ENCODE measurements at places on chromosomes 1 and 21. TPM values are rescaled to one million over a fixed set of nuclear protein-coding genes. Genes with fewer than 3 reads are reported as not detected.

ACTN2 gene
- total RNA-seq: 0.43 TPM

DNA sequence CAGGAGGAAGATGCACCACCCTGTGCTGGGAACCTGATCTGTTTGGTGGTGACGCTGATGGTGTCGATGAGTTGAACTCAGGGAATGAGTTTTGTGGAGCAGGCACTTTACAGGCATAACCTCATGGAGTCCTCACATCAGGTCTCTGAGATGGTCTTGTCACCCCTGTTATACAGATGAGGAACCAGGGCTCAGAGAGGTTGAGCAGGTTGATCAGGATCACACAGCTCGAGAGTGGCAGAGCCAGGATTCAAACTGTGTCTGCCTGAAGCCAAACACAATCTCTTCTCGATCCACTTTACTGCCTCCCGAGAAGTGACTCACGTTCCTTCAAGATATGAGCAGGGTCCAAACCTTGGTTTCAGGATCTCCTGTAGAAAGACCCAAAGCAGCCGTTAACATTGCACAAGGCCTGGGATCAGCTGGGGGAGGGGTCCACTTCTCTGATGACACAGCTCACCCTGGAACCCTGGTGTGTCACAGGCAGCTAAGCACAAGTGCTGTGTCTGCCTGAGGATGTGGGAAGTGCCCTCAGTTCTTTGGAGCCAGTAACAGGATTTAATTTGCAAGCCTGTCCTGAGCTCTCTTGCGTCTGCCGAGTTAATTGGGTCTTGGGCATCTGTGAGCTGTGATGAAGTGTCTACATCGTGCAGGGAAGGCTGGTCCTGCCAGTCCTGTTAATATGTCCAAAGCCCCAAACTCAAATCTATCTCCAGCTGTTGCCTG, 65.4 kb upstream of the STUM start:
- H3K27ac ChIP-seq: no peak overlapping the region
- no peak overlapping the region for H3K4me3 ChIP-seq
- no peaks in the 10 kb centered on the region for H3K4me1 ChIP-seq
- H3K36me3 ChIP-seq: no peaks in the 10 kb centered on the region
- no peaks in the 10 kb centered on the region for H3K27me3 ChIP-seq

DNA sequence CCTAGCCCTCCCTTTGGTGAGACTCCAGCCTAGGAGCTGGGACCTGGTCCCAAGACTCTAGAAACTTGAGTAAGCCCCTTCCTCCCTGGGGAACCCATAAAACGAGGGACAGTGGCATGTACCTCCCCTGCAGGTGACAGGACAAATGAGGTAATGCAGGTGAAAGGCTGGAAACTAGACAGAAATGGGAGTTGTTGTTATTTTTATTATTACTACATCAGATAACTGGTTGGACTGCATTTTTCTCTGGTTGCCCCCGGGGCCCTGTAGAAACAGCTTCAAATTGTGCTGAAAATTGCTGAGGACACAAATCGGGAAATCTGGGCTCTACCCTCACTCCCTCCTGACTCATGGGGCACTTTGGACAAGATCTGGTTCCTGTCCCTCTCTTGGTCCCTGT, 132.3 kb upstream of the WNT4 start:
- H3K36me3 ChIP-seq: no peaks in the 10 kb centered on the region
- no peaks in the 10 kb centered on the region for H3K27me3 ChIP-seq
- no peaks in the 10 kb centered on the region for H3K4me1 ChIP-seq
- DNase-seq: no peak

DNA sequence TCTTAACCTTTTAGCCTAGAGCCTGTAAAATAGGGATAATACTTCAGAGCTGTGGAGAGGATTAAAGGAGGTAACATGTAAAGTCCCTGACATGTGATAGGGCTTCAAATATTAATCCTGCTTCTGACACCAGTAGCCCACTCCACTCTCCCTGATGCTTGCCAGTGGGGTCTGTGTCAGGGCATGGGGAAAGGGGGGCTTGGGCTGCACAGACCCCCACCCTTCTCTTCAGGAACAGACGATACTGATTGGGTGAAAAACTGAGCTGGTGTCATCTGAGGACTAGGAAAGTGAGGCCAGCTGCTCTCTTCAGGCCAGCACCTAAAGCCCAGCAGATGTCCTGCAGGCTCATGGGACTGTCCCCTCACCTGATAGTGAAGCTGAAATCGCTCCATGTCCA, 27.0 kb upstream of the MEF2D start:
- no peaks in the 10 kb centered on the region for H3K36me3 ChIP-seq
- H3K27me3 ChIP-seq: no peaks in the 10 kb centered on the region
- H3K4me3 ChIP-seq: no peak overlapping the region
- H3K4me1 ChIP-seq: no peaks in the 10 kb centered on the region

PPOX gene
- total RNA-seq: 7.6 TPM

GRCh38 chr1:156471496-156472490, 28.8 kb downstream of the MEF2D start:
- DNase-seq: peak; percentile 99
- no peaks in the 10 kb centered on the region for H3K27me3 ChIP-seq

DNA sequence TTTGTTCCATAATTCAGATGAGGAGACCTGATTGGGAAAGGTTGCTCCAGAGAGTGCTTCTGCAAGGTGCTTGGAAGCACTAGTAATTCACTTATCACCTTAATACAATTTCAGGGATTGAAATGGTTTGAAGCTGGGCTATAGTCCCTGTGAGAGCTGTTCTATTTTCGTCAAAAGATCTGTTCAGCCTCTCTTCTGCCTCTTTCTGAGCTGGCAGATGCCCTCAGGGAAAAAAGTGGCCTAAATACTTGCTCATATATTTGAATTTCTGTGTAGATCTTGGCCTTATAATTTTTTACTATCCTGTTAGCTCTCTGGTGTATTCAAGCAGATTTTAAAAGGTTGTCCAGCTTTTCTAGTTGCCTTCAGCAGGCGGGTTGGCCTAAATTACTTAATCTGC, 22.3 kb downstream of the C1orf146 start:
- DNase-seq: no peak
- H3K4me1 ChIP-seq: no peaks in the 10 kb centered on the region
- no peak overlapping the region for H3K4me3 ChIP-seq
- H3K27me3 ChIP-seq: no peaks in the 10 kb centered on the region

TFF3 gene
- 1.7 TPM for total RNA-seq

GRCh38 chr1:159712080-159712479, 2.3 kb downstream of the CRP start:
- no peaks in the 10 kb centered on the region for H3K4me1 ChIP-seq
- H3K27ac ChIP-seq: peak overlapping the region; percentile 83
- no peaks in the 10 kb centered on the region for H3K27me3 ChIP-seq
- no peak overlapping the region for H3K4me3 ChIP-seq

IQCC gene
- total RNA-seq: 0.43 TPM

DNA sequence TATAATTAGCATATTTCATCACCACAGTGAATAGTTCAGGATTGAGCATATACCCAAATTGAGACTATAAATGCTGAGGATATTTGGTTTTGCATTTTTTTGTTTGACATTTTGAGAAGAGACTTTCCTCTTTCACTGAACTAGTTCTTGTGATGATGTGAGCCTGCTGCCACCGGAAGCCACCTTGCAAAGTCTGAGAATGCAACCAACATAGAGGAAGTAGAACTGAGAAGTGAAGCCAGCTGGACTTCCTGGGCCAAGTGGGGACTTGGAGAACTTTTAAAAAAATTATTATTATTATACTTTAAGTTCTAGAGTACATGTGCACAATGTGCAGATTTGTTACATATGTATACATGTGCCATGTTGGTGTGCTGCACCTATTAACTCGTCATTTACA, 102.3 kb downstream of the RPE65 start:
- H3K27me3 ChIP-seq: no peaks in the 10 kb centered on the region
- H3K27ac ChIP-seq: no peak overlapping the region
- no peaks in the 10 kb centered on the region for H3K36me3 ChIP-seq
- peak; percentile 56 for DNase-seq
- H3K4me3 ChIP-seq: no peak overlapping the region

GRCh38 chr1:205441318-205441633, 14.6 kb downstream of the BLACAT1 start:
- H3K27me3 ChIP-seq: no peaks in the 10 kb centered on the region
- no peaks in the 10 kb centered on the region for H3K4me1 ChIP-seq
- no peak overlapping the region for H3K4me3 ChIP-seq
- H3K27ac ChIP-seq: no peak overlapping the region
- H3K36me3 ChIP-seq: no peaks in the 10 kb centered on the region

DNA sequence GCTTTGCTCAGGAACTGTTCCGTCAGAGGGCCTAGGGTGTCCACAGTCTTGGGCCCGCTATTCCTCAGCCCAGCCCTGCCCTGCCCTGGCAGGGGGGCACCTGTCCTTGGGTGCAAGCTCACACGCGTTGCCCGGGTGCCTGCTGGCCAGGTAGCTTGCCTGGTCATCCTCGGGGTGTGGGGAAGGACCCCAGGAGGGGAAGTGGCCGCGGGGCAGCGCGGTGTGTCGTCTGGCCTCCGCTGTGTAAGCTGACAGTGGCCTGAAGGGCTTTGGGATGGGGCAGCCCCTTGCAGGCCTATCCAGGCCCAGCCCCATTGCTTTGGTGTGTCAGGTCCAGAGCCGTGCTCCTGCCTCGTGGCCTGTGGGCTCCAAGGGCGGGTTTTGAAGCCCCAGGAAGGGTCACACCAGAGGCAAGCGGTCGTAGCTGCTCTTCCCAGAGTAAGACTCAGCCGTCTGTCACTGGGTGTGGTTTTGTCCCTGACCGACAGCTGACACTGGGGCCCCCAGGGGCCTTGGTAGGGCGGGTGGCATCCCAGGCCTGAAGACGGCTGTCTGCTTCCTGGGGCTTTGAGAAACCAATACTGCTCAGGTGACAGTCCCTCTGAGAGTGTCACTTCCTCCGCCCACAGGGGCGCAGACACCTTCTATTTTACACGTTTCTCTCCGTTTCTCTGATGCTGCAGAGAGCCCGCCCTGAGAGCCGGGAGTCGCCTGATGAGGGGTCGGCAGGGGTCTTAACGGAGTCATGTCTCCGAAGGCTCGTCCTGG, 72.1 kb downstream of the SKI start:
- peaks cover 15% of the 10 kb centered on the region for H3K36me3 ChIP-seq
- H3K27me3 ChIP-seq: no peaks in the 10 kb centered on the region

DNA sequence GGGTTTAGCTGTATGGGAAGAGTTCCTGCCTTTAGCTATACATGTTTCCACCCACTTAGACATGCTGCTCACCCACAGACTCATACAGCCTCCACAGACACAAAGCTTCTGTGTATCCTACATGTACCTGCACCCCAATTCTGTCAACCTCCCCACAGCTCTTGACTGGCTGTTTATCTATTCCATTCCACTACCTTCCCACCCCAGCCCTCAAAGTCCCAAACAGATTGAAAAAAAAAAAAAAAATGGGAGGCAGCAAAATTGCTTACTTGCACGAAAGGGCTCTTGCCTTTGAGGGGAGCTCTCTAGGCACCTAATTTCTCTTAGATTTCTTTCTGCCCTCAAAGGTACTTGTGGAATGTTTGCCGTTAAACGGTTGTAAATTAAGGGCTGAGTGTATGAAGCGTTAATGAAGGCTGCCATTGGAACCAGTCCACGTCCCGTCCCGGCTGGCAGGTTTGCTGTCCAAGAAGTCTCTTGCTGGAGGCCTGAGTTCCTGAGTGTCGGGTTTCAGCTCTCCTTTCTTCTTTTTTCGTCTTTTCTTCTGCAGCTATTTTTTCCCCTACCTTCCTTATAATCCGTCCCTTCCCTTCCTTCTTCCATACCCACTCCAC, 43.6 kb downstream of the PBX1 start:
- H3K27me3 ChIP-seq: no peaks in the 10 kb centered on the region
- no peak for DNase-seq
- H3K4me3 ChIP-seq: no peak overlapping the region
- no peaks in the 10 kb centered on the region for H3K36me3 ChIP-seq
- peaks cover 5% of the 10 kb centered on the region for H3K4me1 ChIP-seq

GRCh38 chr1:178282949-178283367, 189.1 kb downstream of the RASAL2 start:
- H3K36me3 ChIP-seq: no peaks in the 10 kb centered on the region
- no peak for DNase-seq
- H3K4me3 ChIP-seq: no peak overlapping the region
- H3K4me1 ChIP-seq: no peaks in the 10 kb centered on the region
- no peaks in the 10 kb centered on the region for H3K27me3 ChIP-seq

TCHHL1 gene
- total RNA-seq: not detected

GRCh38 chr1:186195377-186195931, 179.6 kb downstream of the TPR start:
- DNase-seq: no peak
- no peaks in the 10 kb centered on the region for H3K27me3 ChIP-seq
- H3K27ac ChIP-seq: no peak overlapping the region
- H3K4me3 ChIP-seq: no peak overlapping the region

GRCh38 chr1:14598007-14598497, 433 bp upstream of the KAZN start:
- H3K27me3 ChIP-seq: no peaks in the 10 kb centered on the region
- DNase-seq: no peak
- H3K27ac ChIP-seq: no peak overlapping the region

- no peak overlapping the region for H3K4me3 ChIP-seq
- no peak for DNase-seq
- no peaks in the 10 kb centered on the region for H3K4me1 ChIP-seq
- H3K36me3 ChIP-seq: no peaks in the 10 kb centered on the region
- no peaks in the 10 kb centered on the region for H3K27me3 ChIP-seq
Observed at GRCh38 chr1:62228883-62229187, 34.2 kb downstream of the L1TD1 start.

SRGAP2C gene
- 3.7 TPM for total RNA-seq

GRCh38 chr1:199287647-199288046, 648.8 kb downstream of the PTPRC start:
- no peak for DNase-seq
- H3K36me3 ChIP-seq: no peaks in the 10 kb centered on the region
- H3K4me3 ChIP-seq: no peak overlapping the region
- H3K4me1 ChIP-seq: no peaks in the 10 kb centered on the region

KCNH1 gene
- total RNA-seq: not detected

PRKCZ gene
- total RNA-seq: 17.2 TPM

GRCh38 chr1:37931361-37932158, 15.3 kb downstream of the INPP5B start:
- H3K4me1 ChIP-seq: no peaks in the 10 kb centered on the region
- H3K36me3 ChIP-seq: no peaks in the 10 kb centered on the region
- peak overlapping the region; percentile 76 for H3K4me3 ChIP-seq
- H3K27ac ChIP-seq: no peak overlapping the region
- DNase-seq: peak; percentile 97
- no peaks in the 10 kb centered on the region for H3K27me3 ChIP-seq

GRCh38 chr1:156481527-156481926, 19.0 kb downstream of the MEF2D start:
- H3K4me3 ChIP-seq: no peak overlapping the region
- H3K4me1 ChIP-seq: no peaks in the 10 kb centered on the region
- no peak for DNase-seq
- H3K27ac ChIP-seq: no peak overlapping the region
- H3K36me3 ChIP-seq: peaks cover 60% of the 10 kb centered on the region
- H3K27me3 ChIP-seq: no peaks in the 10 kb centered on the region

- H3K4me3 ChIP-seq: no peak overlapping the region
- no peaks in the 10 kb centered on the region for H3K27me3 ChIP-seq
- H3K36me3 ChIP-seq: no peaks in the 10 kb centered on the region
- no peaks in the 10 kb centered on the region for H3K4me1 ChIP-seq
- DNase-seq: peak; percentile 69
Observed at GRCh38 chr1:35715568-35716002, 3.1 kb downstream of the C1orf216 start.

GRCh38 chr1:89171067-89171438, 4.8 kb downstream of the GBP7 start:
- no peak overlapping the region for H3K4me3 ChIP-seq
- no peak for DNase-seq
- H3K36me3 ChIP-seq: peaks cover 8% of the 10 kb centered on the region
- no peaks in the 10 kb centered on the region for H3K27me3 ChIP-seq
